ENCODE measurements at places on chromosomes 12 and 14.

- peak; percentile 43 for DNase-seq
These were observed 6.7 kb downstream of the IFFO1 start for GRCh38 chr12:6548966-6549683.

GRCh38 chr12:43392116-43392515 is 159.9 kb downstream of the ADAMTS20 start:
- DNase-seq: no peak

GRCh38 chr14:89899917-89900663 is 54.4 kb downstream of the EFCAB11 start:
- DNase-seq: peak; percentile 35

- DNase-seq: no peak
These were observed 408.2 kb downstream of the GXYLT1 start for GRCh38 chr12:41736436-41736835.

DNA sequence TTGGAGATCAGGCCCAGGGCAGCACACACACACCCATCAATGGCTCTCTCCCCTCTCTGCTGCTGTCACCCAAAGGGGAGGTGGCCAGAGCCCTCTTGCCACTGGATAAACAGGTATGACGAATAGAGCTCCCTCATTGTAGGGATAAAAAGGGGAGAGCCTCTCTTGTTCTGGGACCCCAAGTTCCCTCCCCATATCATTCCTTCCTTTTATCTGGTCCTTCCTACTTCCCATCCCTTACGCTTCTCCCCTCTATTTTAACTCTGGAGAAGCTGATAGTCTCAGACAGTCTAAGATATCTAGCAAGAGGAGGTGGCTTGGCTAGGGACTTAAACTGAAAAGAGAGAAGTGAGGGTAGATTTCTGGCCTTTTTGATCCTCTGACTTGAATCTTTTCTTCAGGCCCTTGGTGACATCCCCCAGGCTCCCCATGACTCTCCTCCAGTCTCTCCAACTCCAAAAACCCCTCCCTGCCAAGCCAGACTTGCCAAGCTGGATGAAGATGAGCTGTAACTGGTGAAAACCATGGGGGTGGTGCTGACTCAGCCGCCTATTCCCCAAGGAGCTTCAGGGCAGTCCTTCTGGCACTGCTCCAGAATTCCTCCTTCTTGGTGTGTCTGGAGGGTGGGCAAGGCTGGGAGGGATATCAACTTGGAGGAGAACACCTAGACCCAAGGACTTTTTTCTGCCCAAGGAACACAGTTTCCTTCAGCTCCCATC is 5.3 kb downstream of the ARHGEF25 start:
- DNase-seq: peak; percentile 55

GRCh38 chr12:119204131-119204530 is 25.4 kb downstream of the HSPB8 start:
- DNase-seq: no peak

GRCh38 chr12:1594006-1594260 is 448 bp downstream of the FBXL14 start:
- DNase-seq: peak; percentile 58

- DNase-seq: no peak
These were observed 155.2 kb downstream of the TTC7B start for GRCh38 chr14:90660865-90661570.

GRCh38 chr14:65010211-65010931 is 23.7 kb downstream of the FNTB start:
- DNase-seq: no peak

GRCh38 chr12:22687361-22688076 is 62.5 kb downstream of the ETNK1 start:
- peak; percentile 21 for DNase-seq

DNA sequence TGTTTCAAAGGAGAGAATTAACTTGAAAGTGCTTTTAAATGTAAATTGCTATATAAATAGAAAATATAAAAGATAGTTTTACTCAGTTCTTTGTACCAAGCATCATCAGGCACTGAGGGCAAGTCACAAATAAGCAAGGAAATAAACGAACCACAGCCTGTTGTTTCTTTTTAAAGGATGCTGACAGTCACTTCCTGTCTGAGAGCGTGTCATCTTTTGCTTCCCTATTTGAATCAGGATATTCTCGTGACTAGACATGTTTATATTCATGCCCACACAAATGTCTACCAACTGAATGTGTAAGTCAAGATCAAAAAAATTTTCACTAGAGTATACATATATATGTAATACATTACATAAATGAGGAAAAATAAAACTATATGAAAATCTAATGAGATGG is 31.4 kb upstream of the SLC2A13 start:
- DNase-seq: no peak

DNA sequence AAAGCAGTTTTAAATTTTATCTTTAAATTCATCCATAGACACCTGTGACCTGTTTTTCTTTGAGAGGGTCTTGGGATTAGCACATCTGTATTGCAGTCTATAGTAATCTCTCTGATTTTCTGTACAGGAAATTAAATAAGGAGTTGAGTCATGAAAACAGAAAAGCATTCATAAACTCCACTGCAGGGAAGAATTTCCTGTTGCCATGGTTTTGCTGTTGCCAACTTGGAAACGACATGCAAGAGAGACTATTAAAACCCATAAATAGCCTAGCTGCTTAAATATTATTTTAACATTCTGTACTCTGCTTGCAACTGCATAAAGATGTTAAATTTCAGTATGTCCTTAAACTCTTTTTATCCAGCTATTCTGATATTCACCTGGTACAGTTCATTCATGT is 281.0 kb upstream of the RGS6 start:
- peak; percentile 42 for DNase-seq

DNA sequence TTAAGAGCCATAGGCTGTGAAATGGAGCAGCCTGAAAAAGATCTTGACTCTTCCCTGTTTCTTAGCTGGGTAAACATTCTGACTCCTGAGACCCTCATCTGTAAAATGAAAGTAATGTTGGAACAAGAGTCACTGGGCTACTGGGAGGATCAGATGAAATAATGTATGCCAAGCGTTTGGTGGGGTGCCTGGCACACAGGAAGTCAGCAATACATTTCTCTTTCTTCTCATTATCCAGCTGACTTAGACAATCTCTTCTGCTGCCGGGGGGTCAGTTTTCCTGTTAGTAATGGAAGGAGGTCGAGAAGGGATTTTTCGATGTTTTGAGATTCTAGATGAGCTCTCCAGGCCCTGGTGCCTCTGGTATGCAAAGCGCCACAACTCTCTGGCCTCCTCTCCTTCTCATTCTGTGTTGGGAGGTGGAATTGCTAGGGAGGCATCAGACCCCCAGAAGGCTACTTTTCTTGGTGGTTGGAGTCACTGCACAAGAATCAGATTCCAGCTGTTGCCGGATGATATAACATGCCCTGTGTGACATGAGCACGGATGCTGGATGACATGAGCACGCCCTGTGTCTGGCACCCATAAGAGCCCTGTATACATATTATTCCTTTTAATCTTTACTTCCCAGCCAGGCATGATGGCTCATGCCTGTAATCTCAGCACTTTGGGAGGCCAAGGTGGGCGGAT is 4.3 kb downstream of the OASL start:
- no peak for DNase-seq

DNA sequence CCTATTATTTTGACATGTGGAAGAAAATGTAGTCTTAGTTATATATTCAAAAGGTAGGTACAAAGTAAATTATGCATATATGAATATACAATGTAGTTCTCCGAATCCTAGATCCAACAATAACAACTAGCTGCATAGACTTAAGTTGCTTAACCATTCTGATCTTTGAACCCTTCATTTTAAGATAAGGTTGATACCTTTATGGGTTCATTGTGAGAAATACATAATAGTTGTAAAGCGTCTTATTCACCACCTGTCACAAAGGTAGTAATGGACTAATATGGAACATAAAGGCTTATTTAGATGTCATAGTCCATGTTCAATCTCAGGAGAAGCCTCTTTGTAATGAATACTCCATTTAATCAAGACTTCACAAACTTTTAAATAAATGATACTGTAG is 263.6 kb downstream of the TMTC2 start:
- no peak for DNase-seq

GRCh38 chr14:61557854-61558253 is 137.5 kb upstream of the HIF1A start:
- DNase-seq: no peak

GRCh38 chr14:99562856-99563748 is 40.9 kb downstream of the CCDC85C start:
- peak; percentile 85 for DNase-seq

- peak; percentile 18 for DNase-seq
These were observed 4.9 kb downstream of the PTGER2 start for GRCh38 chr14:52318826-52319645.

DNA sequence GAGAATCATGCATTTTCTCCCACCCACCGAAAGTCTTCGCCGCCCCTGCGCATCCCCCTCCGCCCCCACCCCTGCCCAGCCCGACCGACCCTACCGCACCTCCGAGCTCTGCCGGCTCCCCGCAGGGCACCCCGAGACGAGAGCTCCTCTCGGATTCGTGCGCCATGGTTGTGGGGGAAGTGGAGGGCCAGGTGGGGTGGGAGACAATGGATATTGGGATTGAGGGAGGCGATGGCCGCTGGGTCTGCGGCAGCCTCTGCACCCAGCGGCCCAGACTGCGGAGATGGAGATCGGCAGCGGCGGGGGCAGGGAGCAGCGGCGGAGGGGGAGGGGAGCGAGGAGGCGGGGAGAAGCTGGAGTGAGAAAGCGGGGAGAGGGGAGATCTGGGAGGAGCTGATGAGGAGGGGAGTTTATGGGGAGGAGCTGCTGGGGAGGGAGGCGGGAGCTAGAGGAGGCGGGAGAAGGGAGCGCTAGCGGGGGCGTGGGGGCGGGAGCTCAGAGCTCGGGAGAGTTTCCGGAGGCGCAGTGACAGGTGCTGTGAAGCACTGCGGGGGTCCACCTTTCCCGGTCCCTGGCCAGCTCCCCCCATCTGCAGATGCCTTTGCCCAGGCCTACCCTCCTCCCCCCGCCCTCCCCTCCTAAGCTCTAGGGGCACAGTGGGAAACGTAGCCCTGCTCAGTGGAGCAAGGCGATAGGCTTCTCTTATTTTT is at the start of gene SALL2:
Gene SALL2, minus strand, starts transcription at position 385 of the 710 bp plus-strand sequence. Its CDS starts 219 bp downstream, at position 166.
- DNase-seq: no peak

DNA sequence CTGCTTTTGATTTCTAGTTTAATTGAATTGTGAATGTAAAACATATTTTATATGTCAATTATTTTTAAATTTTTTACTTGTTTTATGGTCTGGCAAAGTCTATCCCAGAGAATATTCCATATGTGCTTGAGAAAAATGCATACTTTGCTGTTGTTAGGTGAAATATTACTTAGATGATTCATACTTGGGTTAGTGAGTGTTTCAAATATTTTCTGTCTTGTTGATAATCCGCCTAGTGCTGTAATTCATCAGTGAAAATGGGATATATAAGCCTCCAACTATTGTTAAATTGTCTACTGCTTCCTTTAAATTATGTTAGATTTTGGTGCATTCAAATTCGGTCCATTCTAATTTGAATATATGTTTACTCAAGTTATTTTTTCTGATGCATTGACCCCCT is 395.5 kb downstream of the LRFN5 start:
- no peak for DNase-seq

DNA sequence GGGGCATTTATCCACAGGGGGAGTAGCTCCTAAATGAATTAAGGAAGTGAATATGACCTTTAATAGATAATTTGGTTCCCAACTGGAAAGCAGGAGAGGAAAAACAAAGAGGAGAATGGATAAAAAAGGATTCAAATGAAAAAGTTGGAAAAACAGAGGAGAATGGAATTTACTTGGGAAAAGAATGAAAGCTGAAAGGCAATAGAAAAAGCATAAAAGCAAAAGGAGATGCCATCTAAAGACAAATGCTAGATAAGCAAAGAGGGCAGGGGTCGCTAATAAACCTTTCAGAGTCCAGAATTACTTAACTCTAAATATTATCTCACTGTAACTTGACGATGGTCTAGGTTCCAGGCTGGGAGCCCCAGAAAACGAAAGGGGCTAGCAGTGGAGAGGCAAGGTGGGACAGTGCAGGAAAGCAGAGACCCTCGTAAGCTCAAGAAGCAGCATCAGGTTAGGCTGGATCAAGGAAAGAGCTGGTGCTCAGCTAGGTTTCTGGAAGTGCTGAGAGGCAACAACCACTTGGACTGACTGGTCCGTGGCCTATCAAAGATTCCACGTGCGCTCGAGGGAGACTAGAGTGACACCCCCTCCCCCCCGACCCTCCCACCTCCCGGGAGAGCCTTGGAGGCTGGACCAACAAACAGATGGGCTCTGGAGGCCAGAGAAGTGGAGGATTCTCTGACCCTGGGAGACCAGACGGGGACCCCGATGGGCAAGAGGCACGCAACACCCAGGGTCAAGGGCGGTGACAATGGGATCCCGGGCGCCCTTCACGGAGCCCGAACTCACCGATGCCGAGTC is 1.2 kb downstream of the SLC2A13 start:
- DNase-seq: peak; percentile 3

DNA sequence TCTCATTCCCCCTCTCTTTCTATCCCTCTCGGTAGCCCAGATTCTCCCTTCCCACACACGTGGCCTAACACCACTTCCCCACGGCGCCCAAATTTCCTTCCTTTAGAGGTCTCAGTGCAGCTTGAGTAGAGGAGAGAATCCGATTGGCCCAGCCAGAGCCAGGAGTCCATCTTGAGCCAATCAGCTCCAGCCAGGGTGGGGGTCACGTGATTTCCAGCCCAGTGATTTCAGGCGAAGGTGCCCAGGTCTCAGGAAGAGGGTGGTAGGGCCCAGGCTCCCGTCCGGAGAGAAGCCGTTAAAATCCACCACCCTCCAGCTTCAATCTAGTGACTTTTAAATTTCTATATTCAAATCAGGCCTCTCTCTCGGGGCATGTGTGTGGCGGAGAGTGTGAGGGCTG is 45.2 kb upstream of the MYL2 start:
- no peak for DNase-seq

GRCh38 chr12:1281683-1282366 is 290.8 kb downstream of the ERC1 start:
- DNase-seq: no peak

DNA sequence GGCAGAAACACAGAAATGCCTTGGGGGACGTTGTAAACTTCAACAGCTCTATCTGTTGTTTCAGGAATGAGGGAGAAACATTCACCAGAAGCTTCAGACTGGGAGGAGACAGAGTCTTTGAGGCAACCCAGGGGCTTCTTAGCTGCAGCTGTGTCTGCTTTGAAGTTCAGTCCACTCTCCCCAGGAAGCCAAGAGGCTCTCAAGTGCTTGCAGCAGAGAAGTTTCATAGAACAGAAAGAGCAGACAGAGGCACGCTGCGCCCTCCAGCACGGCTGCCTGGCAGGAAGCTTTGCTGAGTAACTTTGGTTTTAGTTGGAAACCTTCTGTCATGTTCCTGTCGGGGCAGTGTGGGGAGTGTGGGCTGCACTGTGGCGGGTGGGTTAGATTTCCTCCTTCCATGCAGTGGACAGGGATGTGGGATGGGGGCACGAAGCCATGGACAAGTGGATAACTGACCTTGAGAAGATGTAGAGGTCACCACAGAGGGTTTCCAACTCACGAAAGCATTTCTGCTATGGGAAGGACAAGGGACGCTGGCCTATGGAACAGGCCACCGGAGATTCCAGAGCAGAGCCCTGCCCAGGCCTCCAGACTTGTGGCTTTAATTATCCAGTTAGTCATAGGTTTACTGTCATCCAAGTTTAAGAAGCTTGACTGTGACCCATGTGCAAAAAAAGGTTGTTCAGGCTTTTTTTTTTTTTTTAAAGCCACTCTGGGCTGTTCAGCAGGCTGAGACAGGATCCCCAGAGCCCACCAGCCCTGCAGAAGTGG is 107.7 kb downstream of the ARF6 start:
- peak; percentile 77 for DNase-seq

GRCh38 chr14:73502017-73502619 is 11.4 kb downstream of the RIOX1 start:
- DNase-seq: peak; percentile 58

All from MCF 10A (cell line).